ENCODE measurements at places on chromosomes 11 and 22. TPM values are rescaled to one million over a fixed set of nuclear protein-coding genes. Genes with fewer than 3 reads are reported as not detected.

GRCh38 chr11:131194726-131195125 lies 175.7 kb upstream of the NTM start:
- H3K27ac ChIP-seq: no peak overlapping the region
- peaks cover 22% of the 10 kb centered on the region for H3K4me1 ChIP-seq
- no peaks in the 10 kb centered on the region for H3K36me3 ChIP-seq
- H3K4me3 ChIP-seq: no peak overlapping the region

DNA sequence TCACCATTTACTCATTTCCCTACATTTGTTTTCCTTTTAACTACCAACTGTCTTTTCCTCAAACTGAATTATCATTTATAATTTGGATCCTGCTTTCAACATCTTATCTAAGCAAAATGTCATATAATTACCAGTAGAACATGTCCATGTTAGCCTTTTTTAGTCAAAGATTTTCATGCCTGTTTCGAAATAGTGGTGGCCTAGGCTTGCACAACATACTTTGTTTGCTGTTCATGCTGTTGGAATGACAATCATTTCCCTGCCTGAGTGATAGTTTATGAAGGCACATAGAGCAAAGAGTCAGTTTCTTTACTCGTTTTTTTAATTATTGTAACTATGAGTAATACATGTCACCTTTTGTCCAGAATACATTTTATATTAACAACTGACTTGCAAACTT lies 144.3 kb upstream of the ANO3 start:
- H3K36me3 ChIP-seq: no peaks in the 10 kb centered on the region
- no peak overlapping the region for H3K27ac ChIP-seq
- no peaks in the 10 kb centered on the region for H3K27me3 ChIP-seq
- H3K4me3 ChIP-seq: no peak overlapping the region
- no peak for DNase-seq

- peak overlapping the region; percentile 95 for H3K4me3 ChIP-seq
- no peak for DNase-seq
- peaks cover 9% of the 10 kb centered on the region for H3K36me3 ChIP-seq
- peak overlapping the region; percentile 93 for H3K27ac ChIP-seq
- peaks cover 45% of the 10 kb centered on the region for H3K4me1 ChIP-seq
- no peaks in the 10 kb centered on the region for H3K27me3 ChIP-seq
Measured at GRCh38 chr11:43681401-43681942, 934 bp downstream of the HSD17B12 start.

DNA sequence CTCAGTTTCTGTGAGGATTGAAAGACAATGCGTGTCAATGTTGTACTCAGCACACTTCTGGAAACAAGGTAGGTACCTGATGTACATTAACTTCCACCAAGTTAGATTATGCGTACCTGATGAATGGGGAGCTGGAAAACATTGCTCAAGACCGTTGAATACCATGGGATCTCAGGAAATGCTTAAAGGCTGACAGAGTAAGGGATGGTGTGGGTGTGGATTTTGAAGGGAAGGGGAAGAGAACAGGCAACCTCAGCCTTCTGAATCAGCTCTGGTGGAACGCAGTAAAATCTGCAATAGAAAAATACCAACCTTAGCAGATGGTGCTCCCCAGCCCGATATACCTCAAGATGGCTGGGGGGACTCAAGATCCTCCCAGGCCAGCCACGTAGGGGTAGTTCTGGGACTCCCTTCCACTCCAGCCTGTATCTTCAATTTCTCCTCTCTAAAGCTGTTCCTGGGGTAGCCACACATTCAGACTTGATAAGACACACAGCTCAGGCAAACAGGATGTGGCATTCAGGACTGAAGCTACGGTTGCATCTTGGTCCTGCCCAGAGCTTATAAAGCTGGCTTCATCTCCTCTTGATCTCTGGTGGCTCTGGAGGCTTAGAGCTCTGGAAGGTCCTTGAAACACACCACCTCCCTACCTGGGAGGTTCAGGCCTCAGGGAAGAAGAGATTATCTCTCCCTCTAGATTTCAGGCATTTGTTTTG lies 111.8 kb downstream of the CTNND1 start:
- no peaks in the 10 kb centered on the region for H3K36me3 ChIP-seq
- no peaks in the 10 kb centered on the region for H3K27me3 ChIP-seq
- no peaks in the 10 kb centered on the region for H3K4me1 ChIP-seq
- H3K27ac ChIP-seq: no peak overlapping the region
- DNase-seq: no peak

RIMBP3C gene
- not detected for polyA plus RNA-seq

DNA sequence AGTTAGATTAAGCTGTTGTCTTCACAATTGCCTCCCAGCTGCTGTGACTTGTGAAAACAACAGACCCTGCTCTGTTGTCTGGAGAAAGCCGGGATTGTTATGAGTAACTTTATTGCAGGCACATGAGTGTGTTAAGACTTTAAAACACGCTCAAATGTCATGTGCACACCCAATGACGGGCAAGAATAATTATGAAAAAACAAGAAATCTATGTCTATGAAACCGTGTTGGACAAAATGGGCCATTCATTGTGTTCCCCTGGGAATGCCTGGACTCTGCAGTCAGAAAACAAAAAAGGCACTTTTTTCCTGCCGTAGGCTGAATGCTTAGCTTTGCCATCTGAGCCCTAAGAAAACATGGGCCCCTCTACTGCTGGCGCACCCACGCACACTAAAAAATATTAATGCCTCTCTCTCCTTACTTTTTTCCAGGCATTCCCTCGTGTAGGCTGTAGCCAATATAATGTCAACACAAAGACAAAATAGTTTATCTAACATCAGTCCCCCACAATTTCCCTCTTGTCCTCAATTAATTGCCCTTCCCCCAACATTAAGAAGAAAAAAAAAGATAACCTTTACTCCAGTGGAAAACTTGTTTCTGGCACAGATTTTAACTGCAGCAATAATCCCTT lies 207.9 kb downstream of the SOX6 start:
- DNase-seq: no peak
- no peak overlapping the region for H3K4me3 ChIP-seq
- H3K27ac ChIP-seq: no peak overlapping the region
- no peaks in the 10 kb centered on the region for H3K36me3 ChIP-seq

- no peaks in the 10 kb centered on the region for H3K27me3 ChIP-seq
- no peak overlapping the region for H3K4me3 ChIP-seq
- no peak overlapping the region for H3K27ac ChIP-seq
- DNase-seq: no peak
- H3K36me3 ChIP-seq: peaks cover 42% of the 10 kb centered on the region
Measured at GRCh38 chr22:50360578-50360977, 17.5 kb downstream of the PPP6R2 start.

SCO2 gene
- polyA plus RNA-seq: not detected
